Spleen (tissue), 13 donors: ENCODE measurements at places on chromosomes 7 and 10. TPM values are rescaled to one million over a fixed set of nuclear protein-coding genes. Genes with fewer than 3 reads are reported as not detected.

DNA sequence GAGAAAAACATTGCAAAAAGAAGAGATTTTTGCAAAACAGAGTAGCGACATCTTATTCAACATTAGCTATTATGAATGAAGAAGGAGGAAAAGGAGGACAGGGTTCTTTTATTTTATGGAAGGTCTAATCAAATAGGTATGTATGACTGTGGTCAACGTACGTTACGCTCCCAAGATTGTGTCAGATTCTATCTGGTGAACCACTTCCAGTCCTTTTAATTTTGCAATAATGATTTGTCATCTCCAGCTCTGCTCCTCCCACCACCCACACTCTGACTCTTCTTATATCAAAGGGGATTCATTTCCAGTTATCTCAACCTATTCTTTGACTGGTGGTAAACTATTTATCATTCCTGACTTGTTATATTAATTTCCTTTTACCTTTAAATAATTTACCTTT is 259.9 kb downstream of the CACNA2D1 start:
- DNase-seq: no peak

DNA sequence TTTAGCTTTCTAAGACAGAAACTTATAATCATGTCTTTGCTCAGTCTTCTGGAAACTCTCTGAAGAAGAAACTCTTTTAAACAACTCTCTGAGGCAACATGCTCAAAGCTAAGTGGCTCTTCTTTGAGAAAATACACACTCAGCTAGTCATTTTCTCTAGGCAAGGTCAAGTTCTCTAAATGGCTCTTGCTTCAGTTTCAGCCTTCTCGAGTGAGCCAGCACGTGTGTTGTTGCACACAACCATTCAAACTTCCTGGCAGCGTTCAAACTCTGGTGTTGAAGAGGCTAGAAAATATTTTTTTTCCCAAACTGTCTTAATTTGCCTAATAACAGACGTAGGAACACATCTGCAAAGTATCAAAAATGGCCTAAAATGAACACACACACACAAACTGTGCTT is 129.1 kb downstream of the THSD7A start:
- DNase-seq: no peak

Gene PTPN20
- total RNA-seq: 4.1 TPM

Gene SHTN1
- 24.6 TPM for total RNA-seq

DNA sequence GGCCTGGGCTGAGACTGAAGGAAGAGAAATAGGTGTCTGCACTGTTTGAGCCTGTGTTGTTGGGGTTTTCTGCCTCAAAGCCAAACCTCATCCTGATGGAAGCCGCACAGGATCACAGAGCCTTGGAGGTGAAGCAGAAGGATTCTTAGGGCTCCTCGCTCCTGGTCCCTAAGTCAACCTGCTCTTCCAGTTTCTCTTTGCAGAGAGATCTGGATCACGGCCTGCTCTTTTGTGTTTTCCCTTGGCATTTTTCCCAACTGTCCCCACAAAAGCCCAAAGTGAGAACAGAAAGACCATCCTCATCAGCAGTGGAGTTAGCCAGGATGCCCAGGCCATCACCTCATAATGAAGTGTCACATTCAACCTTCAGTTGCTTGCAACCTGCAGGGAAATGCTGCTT is 20.3 kb upstream of the PPIA start:
- no peak for DNase-seq

GRCh38 chr7:3578399-3578798 is 277.3 kb downstream of the SDK1 start:
- no peak for DNase-seq

DNA sequence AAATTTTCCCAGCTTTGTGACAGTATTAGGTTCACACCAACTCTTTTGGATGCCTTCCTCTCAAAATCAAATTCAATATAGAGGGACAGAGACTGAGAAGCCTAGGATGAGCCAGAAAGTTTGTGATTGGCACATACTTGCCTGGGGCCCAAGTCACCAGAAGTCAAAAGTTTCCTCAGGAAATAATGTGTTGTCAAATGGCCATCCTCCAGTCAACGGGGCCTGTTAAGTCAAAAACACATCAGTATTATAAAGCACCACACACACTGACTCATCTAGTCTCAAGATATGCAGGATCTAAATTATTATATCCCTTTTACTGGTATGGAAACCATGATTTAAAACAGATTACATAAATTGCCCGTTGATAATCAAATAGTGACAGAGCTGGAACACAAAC is 158.1 kb downstream of the AHR start:
- DNase-seq: no peak

GRCh38 chr10:61765176-61766087 is 102.7 kb downstream of the CABCOCO1 start:
- no peak for DNase-seq

DNA sequence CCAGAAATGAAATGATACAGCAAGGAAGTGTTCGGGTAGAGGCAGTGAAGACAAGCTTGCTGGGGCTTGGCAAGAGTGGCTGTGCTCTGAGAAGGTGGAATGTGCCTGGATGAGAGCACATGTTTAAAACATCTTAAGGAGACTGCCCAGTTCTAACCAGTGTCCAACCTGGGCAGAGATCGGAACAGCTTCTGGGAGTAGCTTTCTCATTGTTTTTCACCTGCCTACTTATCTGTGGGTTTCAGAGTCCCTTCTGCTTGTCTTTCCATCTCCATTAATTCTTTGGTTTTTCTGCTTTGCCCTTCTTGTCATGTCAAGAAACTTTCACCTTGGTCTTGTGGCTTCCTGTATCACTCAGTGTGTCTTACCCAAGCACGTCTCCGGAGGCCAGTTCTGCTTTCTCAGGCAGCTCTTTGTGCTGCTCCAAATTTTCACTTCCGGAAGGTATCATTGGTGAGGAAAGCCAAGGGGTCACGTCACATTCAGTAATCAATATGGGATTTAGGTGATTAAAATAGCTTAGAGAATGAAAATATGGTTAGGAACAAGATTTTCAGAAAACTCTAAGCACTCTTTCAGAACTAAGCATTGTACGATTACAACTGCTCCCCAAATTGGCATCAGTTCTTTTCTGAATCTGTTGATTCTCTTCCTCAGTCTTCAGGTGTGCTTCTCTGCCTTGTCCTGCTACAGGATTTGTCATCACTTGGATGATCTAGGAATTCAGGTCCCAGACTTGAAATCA is 5.5 kb upstream of the LAMB4 start:
- peak; percentile 82 for DNase-seq

GRCh38 chr7:112670193-112670592 is 120.0 kb downstream of the TMEM168 start:
- DNase-seq: no peak

Gene CYP2C8
- total RNA-seq: 1.2 TPM

Gene SEMA3C
- total RNA-seq: 53.7 TPM

Gene TFR2
- 1.9 TPM for total RNA-seq

- DNase-seq: no peak
Observed at GRCh38 chr10:84534168-84534567, 205.8 kb downstream of the CCSER2 start.

Gene CALML3
- not detected for total RNA-seq

DNA sequence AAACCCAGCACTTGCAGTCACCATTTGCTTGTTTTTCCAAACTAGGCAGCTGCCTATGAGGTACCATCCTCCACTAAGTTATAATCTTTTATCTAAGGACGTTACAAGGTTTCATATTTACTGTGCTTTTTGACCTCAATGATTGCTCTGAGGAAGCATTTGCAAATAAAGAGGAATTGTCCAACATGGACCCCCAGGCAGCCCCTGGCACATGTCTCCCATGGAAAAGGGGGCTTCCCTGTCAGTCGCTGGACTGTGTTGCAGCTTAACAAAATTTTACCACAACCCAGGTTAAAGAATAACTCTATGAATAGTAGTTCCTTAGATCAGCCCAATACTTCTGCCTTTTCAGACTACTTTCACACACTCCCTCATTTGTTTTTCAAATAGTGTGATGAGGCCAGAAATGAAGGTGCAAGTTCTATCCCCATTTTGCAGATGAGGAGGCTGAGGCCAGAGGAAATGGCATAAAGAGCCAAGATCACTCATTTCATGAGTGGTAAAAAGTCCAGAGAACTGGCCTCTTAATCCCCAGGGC is 52.8 kb upstream of the ZPBP start:
- no peak for DNase-seq

- DNase-seq: no peak
Observed at GRCh38 chr7:105006367-105007136, 7.5 kb upstream of the KMT2E start.

Gene ASIC3
- total RNA-seq: 2.8 TPM

DNA sequence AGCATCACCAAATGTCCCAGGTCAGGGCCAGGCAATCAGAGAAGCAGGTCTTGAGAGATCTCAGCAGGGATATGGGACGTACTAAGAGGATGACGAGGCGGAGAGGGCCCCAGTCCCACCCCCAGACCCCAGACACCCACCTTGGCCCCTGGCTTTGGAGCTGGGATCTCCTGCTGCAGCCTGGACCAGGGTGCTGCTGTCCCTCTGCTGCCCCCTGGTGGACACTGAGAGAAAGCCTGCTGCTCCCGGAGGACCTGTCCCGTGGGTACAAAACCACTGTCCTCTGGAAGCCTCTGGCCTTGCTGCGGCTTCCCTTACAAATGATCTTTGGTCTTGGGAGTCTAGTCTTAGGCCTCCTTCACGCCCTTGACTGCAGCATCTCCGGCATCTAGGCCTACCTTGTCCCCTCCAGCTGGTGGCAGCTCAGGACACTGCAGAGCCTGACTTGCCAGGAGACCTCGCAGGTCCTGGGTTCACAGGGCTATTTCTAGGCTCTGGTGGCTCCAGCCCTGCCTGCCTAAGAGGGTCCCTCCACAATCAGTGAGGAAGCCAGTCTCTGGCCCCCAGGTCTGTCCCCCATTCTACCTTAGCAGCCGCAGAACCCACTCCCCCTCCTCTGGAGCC is 97.1 kb downstream of the RGS10 start:
- peak; percentile 95 for DNase-seq

Gene C10orf105
- 4.4 TPM for total RNA-seq

DNA sequence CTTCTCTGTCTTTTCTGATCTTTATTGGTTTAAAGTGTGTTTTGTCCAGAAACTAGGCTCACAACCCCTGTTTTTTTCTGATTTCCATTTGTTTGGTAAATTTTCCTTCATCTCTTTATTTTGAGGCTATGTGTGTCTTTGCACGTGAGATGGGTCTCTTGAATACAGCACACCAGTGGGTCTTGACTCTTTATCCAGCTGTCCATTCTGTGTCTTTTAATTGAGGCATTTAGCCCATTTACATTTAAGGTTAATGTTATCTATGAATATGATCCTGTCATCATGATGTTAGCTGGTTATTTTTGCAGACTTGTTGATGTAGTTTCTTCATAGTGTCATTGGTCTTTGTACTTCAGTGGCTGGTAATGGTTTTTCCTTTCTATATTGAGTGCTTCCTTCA is 10.1 kb downstream of the TEX36 start:
- no peak for DNase-seq

GRCh38 chr7:29548823-29549222 is 14.8 kb upstream of the PRR15 start:
- DNase-seq: no peak

DNA sequence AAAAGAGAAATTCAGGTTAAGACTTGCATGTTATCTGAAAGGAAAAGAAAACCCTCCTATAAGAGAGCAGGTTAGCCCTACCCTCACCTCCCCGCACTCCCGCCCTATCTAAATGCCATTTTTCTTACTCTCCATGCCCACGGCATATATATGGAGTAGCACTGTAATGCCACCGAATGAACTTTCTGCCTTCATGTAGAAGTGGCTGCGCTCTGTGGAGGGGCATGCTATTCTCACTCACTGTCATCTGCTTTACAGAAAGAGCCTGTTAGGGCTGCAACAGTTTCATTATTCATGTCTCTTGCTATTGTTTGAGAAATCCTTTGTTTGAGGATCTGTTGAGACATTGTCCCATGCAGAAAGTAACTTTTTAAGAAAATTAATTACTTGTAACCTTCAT is 1190.6 kb downstream of the SORCS1 start:
- no peak for DNase-seq

GRCh38 chr10:6669269-6669859 is 89.3 kb upstream of the PRKCQ start:
- DNase-seq: no peak

Gene WNT8B
- not detected for total RNA-seq

Gene PKD2L1
- total RNA-seq: 5.9 TPM

DNA sequence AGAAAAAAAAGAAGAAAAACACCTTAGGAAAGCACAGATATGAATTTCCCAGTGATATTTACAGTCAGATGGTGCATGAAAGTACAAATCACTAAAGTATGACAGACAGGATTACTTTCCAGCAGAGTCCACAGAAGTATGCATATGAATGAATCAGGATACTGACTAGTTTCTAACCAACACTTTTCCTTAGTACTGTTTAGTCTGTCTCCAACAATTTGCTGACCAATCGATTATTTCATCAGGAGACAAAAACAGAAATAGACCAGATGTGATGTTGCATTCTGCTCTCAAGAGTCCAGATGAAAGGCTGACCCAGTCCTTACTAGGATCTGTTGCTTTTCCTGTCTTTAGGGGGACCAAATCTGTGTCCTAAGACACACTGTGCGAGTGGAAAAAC is 14.6 kb downstream of the SLC35B4 start:
- no peak for DNase-seq

Gene UPP1
- 22.2 TPM for total RNA-seq

DNA sequence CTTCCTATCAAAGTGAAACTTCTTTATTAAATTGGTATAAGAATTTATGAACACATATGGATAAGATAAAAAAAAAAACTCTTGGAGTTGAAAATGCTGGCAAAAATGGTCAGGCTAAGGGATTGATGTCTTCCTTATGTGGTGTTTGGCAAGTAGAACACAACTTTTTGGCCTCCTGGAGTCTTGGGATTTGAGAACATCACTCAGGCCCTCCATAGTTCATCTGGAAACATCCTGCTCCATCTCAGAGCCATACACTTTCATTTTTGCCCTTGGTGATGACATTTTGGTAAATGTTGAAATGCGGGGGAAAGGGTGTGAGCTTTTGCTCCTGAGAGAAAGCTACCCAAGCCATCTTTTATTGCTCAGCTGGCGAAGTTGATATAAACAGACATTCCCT is 27.5 kb upstream of the BTBD16 start:
- no peak for DNase-seq

Gene JCAD
- total RNA-seq: 3.3 TPM

GRCh38 chr7:47211519-47211973 is 370.4 kb downstream of the TNS3 start:
- no peak for DNase-seq

DNA sequence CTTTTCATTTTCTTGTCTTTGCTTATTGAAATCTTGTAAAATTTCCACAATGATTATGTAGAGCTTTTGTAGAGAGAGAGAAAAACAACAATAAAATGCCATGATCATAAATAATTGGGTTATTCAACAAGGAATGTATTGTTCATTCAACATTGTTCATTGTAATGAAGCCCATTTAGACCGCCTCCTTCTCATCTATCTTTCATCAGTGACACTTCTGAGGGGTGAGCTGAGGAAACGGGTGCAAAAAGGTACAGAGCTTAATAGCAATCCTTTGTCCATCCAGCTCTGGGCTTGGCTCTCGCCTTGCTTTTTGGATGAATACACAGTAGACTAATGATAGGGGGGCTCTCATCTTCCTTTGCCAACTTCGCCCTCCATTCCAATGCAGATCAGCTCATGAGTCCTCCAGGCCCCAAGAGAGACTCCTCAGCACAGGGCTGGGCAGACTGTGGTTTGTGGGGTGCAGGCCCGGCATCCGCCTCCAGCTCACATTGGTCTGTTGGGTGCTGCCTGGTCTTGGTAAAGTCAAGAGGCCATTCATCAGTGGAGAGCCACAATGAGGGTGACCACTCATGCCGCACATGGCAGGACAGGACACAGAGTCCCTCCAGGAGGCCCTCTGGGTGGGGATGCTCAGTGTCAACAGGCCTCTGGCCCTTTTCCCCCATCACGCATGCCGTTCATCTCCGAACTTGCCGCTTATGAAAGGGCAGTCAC is 17.9 kb upstream of the PPA1 start:
- no peak for DNase-seq
